Thyroid gland (tissue), 4 donors: ENCODE measurements at places on chromosomes 12 and 14. TPM values are rescaled to one million over a fixed set of nuclear protein-coding genes. Genes with fewer than 3 reads are reported as not detected.

DNA sequence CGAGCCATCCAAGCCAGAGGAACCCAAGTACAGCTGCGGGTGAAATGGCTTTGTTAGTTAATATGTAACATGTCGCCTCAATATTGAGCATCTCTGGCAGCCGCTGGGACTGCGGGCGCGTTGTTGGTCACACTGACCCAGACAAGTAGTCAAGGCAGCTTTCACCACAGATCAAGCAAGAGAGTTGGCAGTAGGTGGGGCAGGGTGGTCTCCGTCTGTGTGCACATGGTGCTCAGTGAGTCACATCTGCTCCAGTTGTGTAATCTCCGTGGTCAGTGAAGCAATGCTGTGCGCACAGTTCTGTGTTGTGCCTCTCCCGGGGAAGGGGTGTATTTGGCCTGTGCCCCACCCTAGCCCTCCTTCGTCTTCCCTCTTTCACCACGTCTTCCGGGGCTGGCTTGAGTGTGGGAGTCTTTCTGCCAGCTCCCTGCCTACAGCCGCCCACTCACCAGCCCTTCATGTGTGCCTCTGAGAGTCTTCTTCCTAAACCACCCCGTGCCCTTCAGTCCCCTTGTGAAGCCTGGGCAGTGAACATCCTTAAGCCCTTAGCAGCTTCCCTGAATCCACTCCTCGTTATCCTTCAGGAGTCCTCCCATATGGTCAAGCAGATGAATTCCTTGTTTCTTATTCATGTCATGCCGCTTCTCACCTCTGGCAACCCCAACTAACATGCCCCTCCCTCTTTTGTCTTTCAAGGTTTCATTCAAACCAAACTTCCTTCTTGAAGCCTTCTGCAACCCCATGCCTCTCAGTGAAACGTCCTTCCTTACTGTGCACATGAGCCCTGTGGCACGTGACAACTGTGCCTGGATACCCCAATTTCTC lies 242.1 kb downstream of the CACNA1C start:
- DNase-seq = no peak
- no peak overlapping the region for H3K27ac ChIP-seq
- no peaks in the 10 kb centered on the region for H3K4me1 ChIP-seq
- no peak overlapping the region for H3K4me3 ChIP-seq

GRCh38 chr14:56118611-56119181 lies 485 bp downstream of the PELI2 start:
- peak; percentile 41 for DNase-seq
- no peaks in the 10 kb centered on the region for H3K36me3 ChIP-seq
- peaks cover 13% of the 10 kb centered on the region for H3K4me1 ChIP-seq
- H3K27ac ChIP-seq = peak overlapping the region; percentile 42

TBC1D30 gene
- 7.9 TPM for total RNA-seq

- H3K27ac ChIP-seq = no peak overlapping the region
- DNase-seq = no peak
- no peaks in the 10 kb centered on the region for H3K36me3 ChIP-seq
- H3K4me1 ChIP-seq = no peaks in the 10 kb centered on the region
- no peaks in the 10 kb centered on the region for H3K27me3 ChIP-seq
Measured at GRCh38 chr12:2291182-2291832, 238.5 kb downstream of the CACNA1C start.

- peaks cover 15% of the 10 kb centered on the region for H3K36me3 ChIP-seq
- no peaks in the 10 kb centered on the region for H3K27me3 ChIP-seq
- H3K27ac ChIP-seq = no peak overlapping the region
- H3K4me3 ChIP-seq = no peak overlapping the region
- H3K4me1 ChIP-seq = no peaks in the 10 kb centered on the region
Measured at GRCh38 chr14:71062581-71063303, 155.5 kb downstream of the PCNX1 start.

DNA sequence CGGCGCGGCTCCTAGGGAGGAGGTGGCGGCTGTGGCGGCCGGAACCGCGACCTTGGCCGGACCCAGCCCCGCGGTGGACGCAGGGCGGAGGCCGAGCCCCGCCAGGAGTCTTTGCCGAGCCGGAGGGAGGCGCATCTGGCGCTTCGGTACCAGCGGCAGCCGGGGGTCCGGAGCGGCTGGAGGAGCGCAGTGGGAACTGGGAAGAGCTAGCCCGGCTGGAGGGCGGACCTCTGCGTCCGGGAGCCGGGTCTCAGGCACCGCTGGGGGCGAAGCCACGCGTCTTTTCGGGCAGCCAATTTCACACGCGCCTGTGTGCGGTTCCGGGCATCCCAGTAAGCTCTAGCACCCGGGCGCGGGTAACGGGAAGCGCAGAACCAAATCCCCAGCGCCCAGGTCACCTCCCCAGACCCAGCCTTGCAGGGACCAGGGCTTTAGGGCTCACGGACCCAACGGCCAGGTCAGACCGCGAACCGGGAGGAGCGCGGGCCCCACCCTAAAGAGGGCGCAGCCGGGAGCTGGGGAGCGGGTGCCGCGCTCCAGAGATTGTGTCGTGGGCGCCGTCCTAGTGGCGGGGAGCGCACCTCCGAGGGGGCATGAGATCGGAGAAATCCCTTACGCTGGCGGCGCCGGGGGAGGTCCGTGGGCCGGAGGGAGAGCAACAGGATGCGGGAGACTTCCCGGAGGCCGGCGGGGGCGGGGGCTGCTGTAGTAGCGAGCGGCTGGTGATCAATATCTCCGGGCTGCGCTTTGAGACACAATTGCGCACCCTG lies 89.4 kb downstream of the GALNT8 start:
- H3K4me1 ChIP-seq = no peaks in the 10 kb centered on the region
- DNase-seq = no peak
- no peaks in the 10 kb centered on the region for H3K36me3 ChIP-seq
- H3K27ac ChIP-seq = no peak overlapping the region
- H3K27me3 ChIP-seq = no peaks in the 10 kb centered on the region

DNA sequence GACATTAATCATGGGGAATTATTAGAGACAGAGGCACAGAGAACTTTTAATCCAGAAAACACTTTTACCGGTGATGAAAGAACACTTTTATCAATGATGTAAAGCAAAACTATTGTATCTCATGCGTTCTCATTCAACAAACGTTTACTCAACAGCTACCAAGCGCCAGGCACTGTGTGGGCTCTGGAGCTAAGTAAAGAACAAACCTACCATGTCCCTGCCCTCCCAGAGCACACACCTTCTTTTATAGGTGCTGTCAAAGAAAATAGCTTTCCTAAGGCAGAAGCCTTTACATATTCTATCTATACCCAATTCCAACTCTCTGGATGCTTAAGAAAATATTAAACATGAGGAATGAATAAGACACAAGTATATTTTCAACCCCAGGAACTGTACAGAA lies 91.1 kb downstream of the FOXN3 start:
- no peaks in the 10 kb centered on the region for H3K27me3 ChIP-seq
- peaks cover 7% of the 10 kb centered on the region for H3K4me1 ChIP-seq
- no peaks in the 10 kb centered on the region for H3K36me3 ChIP-seq
- DNase-seq = no peak

ADAMTS20 gene
- total RNA-seq = not detected

- H3K27me3 ChIP-seq = no peaks in the 10 kb centered on the region
- no peak for DNase-seq
- peaks cover 4% of the 10 kb centered on the region for H3K36me3 ChIP-seq
- no peaks in the 10 kb centered on the region for H3K4me1 ChIP-seq
Measured at GRCh38 chr12:132546647-132547046, 56.7 kb downstream of the FBRSL1 start.

DNA sequence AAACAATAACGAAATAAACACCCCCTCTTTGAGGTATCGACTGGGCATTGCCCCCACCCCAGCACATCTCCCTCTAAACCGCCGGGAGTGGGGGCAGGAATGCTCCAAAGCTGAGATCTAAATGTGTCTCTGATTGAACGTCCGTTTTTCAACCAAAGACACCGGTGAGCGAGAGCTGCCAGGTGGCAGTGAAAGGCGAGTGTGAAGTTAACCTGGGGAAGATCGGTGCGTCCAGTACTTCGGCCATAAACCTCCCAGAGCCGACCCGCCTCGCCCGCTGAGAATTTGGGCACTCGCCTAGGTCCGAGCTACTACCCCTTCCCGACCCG lies 625 bp downstream of the ANGEL1 start:
- peaks cover 17% of the 10 kb centered on the region for H3K4me1 ChIP-seq
- DNase-seq = no peak
- no peaks in the 10 kb centered on the region for H3K27me3 ChIP-seq
- H3K4me3 ChIP-seq = peak overlapping the region; percentile 77
- peak overlapping the region; percentile 96 for H3K27ac ChIP-seq

PROX2 gene
- not detected for total RNA-seq

- no peak overlapping the region for H3K4me3 ChIP-seq
- no peak for DNase-seq
- no peaks in the 10 kb centered on the region for H3K27me3 ChIP-seq
Measured at GRCh38 chr14:36944307-36945010, 227.9 kb downstream of the SLC25A21 start.

- H3K27me3 ChIP-seq = no peaks in the 10 kb centered on the region
- no peaks in the 10 kb centered on the region for H3K4me1 ChIP-seq
- H3K36me3 ChIP-seq = no peaks in the 10 kb centered on the region
- DNase-seq = no peak
Measured at GRCh38 chr12:121072147-121072546, 33.1 kb upstream of the OASL start.

DNA sequence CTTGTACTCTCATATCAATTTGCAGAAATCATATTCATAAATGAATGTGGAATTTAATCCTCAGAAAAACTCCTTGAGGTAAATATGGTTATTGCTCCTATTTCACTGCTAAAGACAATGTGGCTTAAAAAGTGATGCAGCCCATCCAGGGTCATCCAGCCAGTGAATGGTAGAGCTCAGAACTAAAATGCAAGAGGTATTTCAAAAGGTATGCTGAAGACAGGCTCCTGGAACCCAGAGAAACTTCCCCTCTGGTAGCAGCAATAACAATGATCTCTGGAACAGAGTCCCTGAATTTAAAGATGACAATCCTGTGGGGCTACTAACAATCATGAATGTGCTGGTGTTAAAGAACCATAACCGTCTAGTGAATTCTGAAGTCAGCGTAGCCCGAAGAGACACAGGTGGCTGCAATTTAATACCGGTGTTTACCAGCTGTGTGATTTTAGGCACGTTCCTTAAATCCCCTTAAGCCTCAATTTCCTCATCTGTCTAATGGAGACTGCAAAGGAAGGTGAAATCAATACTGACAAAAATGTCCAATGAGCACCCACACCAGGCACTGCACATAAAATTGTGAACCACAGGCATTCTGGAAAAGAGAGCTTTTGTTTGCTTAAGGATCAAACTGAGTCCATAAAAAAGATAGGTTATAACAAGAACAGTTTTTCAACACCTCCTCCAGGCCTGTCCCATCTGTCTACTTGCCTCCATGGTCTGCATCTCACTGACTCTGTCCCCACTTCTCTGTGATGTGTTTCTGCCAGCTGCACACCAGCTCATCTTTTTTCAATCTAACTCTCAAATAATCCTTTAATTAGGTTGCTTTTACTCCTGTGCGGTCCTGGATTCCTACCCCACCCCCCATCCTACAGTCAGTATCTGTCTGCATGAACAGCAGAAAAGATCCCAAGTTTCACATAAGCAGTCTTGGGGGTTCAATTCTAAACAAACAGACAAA lies 10.5 kb downstream of the TM7SF3 start:
- no peak overlapping the region for H3K27ac ChIP-seq
- H3K36me3 ChIP-seq = no peaks in the 10 kb centered on the region
- no peak overlapping the region for H3K4me3 ChIP-seq
- no peak for DNase-seq

- no peaks in the 10 kb centered on the region for H3K27me3 ChIP-seq
- peaks cover 11% of the 10 kb centered on the region for H3K4me1 ChIP-seq
- no peaks in the 10 kb centered on the region for H3K36me3 ChIP-seq
Measured at GRCh38 chr14:20413744-20414082, 412 bp upstream of the TEP1 start.

EGLN3 gene
- total RNA-seq = 9.0 TPM

DNA sequence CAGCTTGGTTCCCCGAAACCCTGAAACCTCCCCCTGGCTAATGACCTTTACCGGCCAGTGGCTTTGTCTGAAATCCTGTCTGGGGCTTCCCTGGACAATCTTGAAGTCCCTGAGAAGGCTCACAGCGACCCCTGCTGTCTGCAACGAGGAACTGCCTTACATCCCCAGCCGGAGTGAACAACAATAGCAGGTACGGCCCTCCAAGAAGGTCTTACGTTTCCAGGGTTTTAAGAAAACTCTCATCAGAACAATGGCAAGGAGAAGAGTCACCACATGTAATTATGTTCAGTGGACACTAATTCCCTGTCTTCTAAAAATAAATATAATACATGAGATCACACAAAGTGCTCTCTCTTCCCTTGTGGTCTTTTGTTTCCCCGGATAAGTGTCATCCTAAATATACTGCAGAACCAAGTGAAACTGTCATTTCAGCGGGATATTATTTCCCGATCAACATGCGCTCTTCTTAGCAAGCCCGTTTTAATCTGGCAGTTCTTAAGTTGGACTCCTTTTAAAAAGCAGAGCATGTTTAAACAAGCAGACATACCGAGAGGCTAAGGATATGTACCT lies 53.3 kb downstream of the RBM19 start:
- no peak overlapping the region for H3K4me3 ChIP-seq
- DNase-seq = peak; percentile 53
- peaks cover 10% of the 10 kb centered on the region for H3K36me3 ChIP-seq

- no peak overlapping the region for H3K4me3 ChIP-seq
- no peaks in the 10 kb centered on the region for H3K4me1 ChIP-seq
- H3K36me3 ChIP-seq = no peaks in the 10 kb centered on the region
- DNase-seq = no peak
- no peaks in the 10 kb centered on the region for H3K27me3 ChIP-seq
Measured at GRCh38 chr12:128079-128478, 61.5 kb downstream of the IQSEC3 start.

DNA sequence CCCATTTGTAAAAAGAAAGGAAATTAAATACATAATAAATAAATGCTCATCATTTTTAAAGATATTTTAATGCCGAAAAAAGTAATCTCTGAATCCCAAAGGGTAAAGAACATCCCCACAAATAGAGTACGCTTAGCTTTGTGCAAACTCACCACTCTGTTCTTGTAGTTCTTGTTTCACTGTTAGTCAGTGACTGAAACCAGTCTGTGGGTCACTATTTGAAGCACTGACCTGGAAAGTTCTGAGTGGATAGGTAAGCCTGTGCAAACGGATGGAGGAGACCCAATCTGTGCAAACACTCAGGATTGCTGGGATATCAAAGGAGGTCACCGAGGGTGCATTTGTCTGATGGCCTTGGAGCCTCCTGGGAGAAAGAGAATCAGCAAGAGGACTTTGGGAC lies 68.1 kb upstream of the TSPAN11 start:
- no peak for DNase-seq
- no peaks in the 10 kb centered on the region for H3K4me1 ChIP-seq
- no peaks in the 10 kb centered on the region for H3K27me3 ChIP-seq
- no peaks in the 10 kb centered on the region for H3K36me3 ChIP-seq
- H3K4me3 ChIP-seq = no peak overlapping the region
- H3K27ac ChIP-seq = no peak overlapping the region

- no peak overlapping the region for H3K27ac ChIP-seq
- H3K4me1 ChIP-seq = no peaks in the 10 kb centered on the region
- no peaks in the 10 kb centered on the region for H3K27me3 ChIP-seq
- no peak for DNase-seq
- H3K36me3 ChIP-seq = no peaks in the 10 kb centered on the region
- H3K4me3 ChIP-seq = no peak overlapping the region
Measured at GRCh38 chr12:100720016-100720654, 74.4 kb upstream of the ANO4 start.

GRCh38 chr12:129613314-129613713 lies 290.5 kb downstream of the TMEM132D start:
- no peaks in the 10 kb centered on the region for H3K27me3 ChIP-seq
- H3K4me1 ChIP-seq = no peaks in the 10 kb centered on the region
- H3K27ac ChIP-seq = no peak overlapping the region
- H3K36me3 ChIP-seq = no peaks in the 10 kb centered on the region
- DNase-seq = no peak

- no peak overlapping the region for H3K27ac ChIP-seq
- no peaks in the 10 kb centered on the region for H3K36me3 ChIP-seq
- no peaks in the 10 kb centered on the region for H3K4me1 ChIP-seq
- no peak for DNase-seq
- no peaks in the 10 kb centered on the region for H3K27me3 ChIP-seq
- no peak overlapping the region for H3K4me3 ChIP-seq
Measured at GRCh38 chr12:78712834-78713481, 151.6 kb upstream of the SYT1 start.
